ENCODE measurements at places on chromosomes 2 and 18.

GRCh38 chr2:223727562-223727961, 109.8 kb downstream of the AP1S3 start:
- no peak for DNase-seq

DNA sequence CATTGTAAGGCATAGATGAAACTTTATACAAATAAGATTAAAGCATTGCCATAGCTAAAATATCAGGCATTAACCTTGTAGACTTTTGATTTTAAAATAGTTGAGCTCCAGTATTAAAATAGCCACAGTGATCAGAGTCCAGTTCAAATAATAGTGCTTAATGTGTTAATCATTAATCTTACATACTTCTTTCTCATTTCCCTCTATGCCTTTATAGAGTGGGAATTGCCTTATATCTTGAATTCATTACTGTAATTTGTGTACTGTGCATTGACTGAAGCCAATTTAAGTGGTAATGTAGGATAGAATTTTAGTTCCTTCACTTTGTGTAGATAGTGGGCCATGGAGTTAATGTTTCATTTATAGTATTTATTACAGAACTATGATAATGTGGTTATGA, 549.2 kb upstream of the VWC2L start:
- no peak for DNase-seq

DNA sequence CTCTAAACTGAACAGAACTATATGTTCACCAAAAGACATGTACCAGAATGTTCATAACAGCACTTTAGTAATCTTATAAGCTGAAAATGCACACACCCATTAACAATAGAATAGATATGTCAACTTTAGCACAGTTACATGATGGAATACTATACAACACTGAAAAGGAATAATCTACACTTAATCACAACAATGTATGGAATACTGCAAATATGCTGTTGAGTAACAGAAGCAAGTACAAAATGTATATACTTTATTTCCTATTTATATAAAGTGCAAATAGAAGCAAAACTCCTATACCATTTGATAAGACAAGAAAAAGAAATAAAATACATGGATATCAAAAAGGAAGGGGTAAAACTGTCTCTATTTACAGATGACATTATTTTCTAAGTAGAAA, 352.8 kb downstream of the NCKAP5 start:
- DNase-seq: no peak

DNA sequence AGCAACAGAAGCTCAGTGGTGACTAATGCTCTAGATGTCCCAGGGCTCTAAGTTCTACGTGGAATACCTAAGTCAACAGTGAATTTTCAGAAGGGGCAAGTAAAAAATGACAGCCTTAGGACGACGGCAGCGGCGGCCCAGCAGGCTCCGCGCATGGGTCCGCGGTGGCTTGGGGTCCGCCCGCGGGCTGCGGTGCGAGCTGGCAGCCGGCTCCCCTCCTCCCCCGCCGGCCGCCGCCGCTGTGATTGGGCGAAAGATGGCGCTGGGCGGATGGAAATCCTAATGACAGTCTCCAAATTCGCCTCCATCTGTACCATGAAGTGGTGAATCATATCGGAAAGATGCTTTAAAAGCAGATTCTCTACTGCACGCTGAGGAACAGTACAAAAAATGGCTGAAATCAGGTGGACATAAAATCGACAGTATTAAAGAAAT, 74.7 kb downstream of the HNRNPLL start:
- no peak for DNase-seq

- no peak for DNase-seq
Measured at GRCh38 chr2:101231240-101231639, 21.4 kb upstream of the CNOT11 start.

- no peak for DNase-seq
Measured at GRCh38 chr2:143312441-143312840, 183.2 kb downstream of the ARHGAP15 start.

GRCh38 chr2:19664646-19665045, 237.1 kb downstream of the TTC32 start:
- no peak for DNase-seq

- no peak for DNase-seq
Measured at GRCh38 chr2:26818972-26819371, 29.0 kb upstream of the DPYSL5 start.

- no peak for DNase-seq
Measured at GRCh38 chr2:8642366-8643068, 39.3 kb upstream of the ID2 start.

- no peak for DNase-seq
Measured at GRCh38 chr2:216121255-216121654, 12.1 kb downstream of the XRCC5 start.

GRCh38 chr2:144522897-144523595, 3.1 kb upstream of the ZEB2 start:
- DNase-seq: no peak

GRCh38 chr2:147851244-147851930, 6.6 kb downstream of the ACVR2A start:
- no peak for DNase-seq

DNA sequence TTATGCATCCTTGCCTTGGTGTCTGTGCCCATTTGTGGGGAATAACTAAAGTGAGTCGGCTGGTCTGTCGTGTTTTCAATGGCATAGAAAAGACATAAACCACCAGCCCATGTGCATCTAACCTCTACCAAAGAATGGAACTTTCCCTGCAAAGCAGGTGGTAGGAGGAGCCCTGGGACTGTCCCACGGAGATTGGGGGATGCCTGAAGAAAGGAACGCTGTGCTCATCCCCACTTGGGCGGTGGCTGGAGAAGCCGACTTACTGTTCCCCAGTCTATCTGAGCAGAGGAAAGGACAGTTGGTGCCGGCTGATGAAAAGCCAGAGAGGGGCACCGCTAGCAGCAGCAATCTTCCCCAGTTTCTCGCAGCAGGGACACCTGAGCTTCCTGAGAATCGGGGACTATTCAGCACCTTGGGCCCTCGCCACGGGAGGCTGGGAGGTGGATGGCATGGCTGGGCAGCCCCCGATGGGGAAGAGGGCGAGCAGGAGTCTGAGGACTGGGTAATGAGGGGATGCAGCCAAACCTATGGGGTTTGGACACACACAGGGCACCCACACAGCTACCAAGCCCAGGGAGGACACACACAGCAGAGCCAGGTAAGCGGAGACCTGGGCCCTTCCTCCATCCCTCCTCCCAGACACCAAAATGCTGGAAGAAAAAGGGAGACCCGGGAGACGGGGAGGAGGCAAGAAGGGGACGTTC, 53.7 kb upstream of the AGAP1 start:
- no peak for DNase-seq

- DNase-seq: no peak
Measured at GRCh38 chr2:47521666-47522285, 118.8 kb downstream of the MSH2 start.

GRCh38 chr2:227774011-227774624, 28.4 kb downstream of the SCYGR8 start:
- no peak for DNase-seq

DNA sequence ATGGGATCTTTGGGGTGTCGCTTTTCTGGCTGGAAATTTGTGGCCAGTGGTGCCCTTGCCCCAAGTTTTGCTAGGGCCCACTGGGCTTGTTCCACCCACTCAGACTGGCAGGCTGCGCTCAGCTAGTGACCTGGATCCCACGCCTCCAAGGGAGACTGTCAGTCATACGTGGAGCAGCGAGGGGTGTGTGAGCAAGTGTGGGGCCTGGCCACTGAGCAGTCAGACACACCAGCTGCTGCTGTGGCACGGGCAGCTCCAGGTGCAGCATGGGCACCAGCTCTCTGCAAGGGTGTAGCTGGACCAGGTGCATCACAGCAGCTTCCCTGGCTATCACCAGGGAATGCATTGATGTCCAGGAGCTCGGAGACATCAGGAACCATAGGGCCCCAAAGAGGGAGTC, 327.0 kb downstream of the NR4A2 start:
- DNase-seq: no peak

GRCh38 chr18:22412176-22412911, 5.4 kb downstream of the CTAGE1 start:
- DNase-seq: no peak

- DNase-seq: no peak
Measured at GRCh38 chr2:136957044-136957443, 191.7 kb downstream of the THSD7B start.

DNA sequence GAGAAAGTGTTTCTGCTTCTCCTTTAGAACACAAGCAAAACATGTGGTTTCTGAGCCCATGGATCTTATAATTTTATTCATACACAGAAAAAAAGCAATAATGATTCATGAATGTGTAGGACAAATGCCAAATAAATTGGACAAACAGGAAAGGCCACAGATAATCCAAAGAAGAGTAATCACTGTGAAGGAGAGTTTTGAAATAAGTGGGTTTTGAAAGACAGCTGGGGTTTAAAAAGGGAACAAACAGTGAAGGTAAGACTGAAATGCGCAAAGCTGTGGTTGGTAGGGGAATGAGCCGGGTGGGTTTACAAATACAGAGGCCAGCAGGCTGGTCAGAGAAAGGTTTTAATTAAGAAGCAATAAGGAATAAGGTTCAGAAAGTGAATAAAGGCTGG, 50.0 kb upstream of the MBOAT2 start:
- no peak for DNase-seq

GRCh38 chr18:45480219-45481015, 134.9 kb upstream of the SLC14A2 start:
- no peak for DNase-seq

DNA sequence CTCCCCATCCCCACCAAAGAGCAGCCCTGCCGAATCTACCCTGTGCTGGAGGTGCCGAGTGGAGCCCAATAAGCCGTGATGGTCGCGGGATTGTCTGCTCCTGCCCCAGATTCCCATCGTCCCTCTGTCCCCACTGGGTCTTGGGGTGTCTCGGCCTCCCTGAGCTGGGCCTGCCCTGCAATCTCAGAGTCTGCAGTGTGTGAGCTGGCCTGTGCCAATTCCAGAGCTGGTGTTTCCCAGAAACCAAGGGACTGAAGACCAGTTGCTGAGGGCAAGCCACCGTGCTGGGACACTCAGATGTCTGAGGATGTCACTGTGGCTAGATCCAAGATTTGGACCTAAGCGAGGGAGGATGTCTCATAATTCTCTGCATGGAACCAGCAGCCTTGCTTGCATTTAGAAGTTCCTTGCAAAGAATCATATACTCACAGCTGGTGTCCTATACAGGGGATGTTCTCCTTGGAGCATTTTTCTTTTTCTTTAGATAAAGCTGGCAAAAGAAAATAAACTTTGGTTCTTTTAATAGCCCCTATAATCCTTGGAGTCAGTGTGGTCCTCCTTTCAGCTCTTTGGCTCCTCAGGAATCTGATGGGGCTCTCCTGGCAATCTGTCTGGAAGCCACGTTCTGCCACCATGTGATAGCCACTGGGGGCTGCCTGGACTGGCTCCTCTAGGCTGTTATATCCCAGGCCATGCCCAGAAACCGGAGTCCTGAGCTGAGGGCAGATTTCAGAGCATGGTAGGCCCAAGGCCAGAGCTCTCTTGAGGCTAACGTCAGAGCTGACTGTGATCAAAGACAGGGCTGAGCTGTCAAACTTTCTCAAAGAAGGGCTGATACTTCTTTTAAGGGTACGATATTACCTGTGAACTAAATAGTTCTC, 140.1 kb upstream of the HAAO start:
- no peak for DNase-seq

DNA sequence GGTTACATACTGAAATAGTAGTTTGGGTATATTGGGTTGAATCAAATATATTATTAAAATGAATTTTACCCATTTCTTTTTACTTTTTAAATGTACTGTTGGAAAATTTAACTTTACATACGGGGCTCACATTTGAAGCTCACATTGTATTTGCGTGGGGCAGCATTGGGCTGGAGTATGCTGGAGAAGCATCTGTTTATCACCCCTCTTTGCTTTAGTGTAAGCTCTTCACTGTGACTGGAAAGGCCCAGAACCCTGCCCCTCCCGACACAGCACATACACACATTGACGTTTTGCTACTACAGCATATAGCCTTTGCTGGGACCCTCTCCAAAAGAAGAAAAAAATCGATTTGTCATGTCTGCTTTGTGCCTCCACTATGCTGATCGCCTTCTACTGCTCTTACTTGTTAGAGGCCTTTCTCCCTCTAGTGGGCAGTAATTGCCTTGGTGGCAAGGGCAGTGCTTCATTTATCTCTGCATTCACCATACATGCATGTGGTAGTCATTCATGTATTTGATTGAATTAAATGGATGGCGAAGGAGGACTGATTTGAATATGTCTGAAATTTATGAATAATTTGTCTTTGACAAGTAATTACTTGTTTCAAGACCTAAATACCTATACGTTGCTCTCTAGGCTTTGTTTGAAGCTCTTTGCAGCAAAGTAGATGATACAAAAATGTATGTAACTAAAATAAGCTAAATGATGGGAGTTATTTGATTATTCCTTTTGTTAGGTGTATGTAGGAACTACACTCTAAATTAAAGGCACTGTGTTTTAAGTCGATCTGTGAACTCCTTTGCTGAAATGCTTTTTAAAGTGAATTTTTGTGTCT, 37.4 kb downstream of the VAPA start:
- DNase-seq: no peak

DNA sequence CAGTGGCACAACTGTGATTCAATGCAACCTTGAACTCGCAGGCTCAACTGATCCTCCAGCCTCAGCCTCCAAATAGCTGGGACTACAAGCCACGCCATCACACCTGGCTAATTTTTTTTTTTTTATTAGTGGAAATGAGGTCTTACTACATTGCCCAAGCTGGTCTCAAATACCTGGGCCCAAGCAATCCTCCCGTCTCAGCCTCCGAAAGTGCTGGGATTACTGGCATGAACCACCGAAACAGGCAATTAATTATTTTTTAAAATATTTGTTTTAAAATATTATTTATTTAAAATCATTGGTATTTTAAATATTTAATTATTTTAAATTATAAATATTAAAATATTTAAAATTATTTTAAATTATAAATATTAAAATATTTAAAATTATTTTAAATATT, 24.5 kb downstream of the SRBD1 start:
- no peak for DNase-seq

- no peak for DNase-seq
Measured at GRCh38 chr2:24915796-24916195, 4.2 kb downstream of the ADCY3 start.

GRCh38 chr2:41836948-41837347, 210.9 kb upstream of the PKDCC start:
- DNase-seq: no peak

DNA sequence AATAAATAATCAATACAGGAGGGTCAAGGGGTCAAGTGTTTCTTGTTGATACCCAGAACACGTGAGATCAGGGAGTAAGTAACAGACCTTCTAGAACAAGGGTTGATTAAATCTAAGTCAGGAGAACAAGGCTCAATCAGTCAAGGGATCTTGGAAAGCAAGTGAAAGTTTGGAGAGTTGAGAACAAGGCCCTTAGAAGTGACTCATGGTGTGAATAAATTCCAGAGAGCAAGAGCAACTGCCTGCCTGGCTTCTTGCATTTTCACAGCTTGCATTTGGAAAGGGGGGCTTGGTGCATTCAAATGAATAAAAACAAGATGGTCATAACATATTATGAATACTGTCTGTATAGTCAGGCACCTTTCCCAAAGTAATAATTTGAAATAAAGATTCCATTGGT, 256.1 kb downstream of the DPP10 start:
- DNase-seq: no peak

All from stimulated activated CD8-positive, alpha-beta memory T cell treated with anti-CD3 and anti-CD28 coated beads, Interleukin-15, amount 100 ng/mL, for 24 hours (primary cell).